ENCODE measurements at places on chromosomes 3 and 15. TPM values are rescaled to one million over a fixed set of nuclear protein-coding genes. Genes with fewer than 3 reads are reported as not detected.

Gene LCMT2
- total RNA-seq = 7.7 TPM

Gene MUSTN1
- 3.2 TPM for total RNA-seq

Gene TPRA1
- 23.4 TPM for total RNA-seq

Gene MAGI1
- 41.4 TPM for total RNA-seq

Gene ZDHHC23
- 31.3 TPM for total RNA-seq

Gene GATA2
- 5.8 TPM for total RNA-seq
